ENCODE measurements at places on chromosomes 5 and 9.

DNA sequence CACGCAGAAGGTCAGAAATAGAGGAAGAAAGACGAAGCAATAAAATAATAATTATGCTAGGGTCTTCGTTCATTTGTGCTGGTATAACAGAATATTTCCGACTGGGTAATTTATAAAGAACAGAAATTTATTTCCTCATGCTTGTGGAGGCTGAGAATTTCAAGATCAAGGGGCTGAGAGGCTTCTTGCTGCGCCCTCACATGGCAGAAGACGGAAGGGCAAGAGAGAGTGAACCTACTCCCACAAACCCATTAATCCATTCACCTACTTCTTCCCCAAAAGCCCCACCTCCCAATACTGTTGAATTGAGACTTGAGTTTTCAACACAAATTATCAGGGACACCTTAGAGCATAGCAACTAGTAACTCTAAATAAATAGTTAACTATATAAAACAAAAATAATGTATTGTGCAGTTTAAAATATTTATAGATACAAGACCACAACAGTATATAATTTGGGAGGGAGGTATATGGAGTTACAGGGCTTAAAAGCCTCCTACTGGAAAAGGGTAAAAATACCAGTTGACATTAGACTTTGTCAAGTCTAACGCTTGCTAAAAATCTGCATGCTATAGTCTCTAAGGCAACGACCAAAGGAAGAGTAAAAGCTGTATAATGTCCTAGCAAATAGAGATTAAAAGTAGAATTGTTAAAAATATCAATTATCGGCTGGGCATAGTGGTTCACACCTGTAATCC, 40.3 kb upstream of the NAA35 start:
- H3K27ac ChIP-seq: no peak overlapping the region
- no peaks in the 10 kb centered on the region for H3K36me3 ChIP-seq
- H3K4me1 ChIP-seq: no peaks in the 10 kb centered on the region
- H3K4me3 ChIP-seq: no peak overlapping the region
- no peak for DNase-seq

DNA sequence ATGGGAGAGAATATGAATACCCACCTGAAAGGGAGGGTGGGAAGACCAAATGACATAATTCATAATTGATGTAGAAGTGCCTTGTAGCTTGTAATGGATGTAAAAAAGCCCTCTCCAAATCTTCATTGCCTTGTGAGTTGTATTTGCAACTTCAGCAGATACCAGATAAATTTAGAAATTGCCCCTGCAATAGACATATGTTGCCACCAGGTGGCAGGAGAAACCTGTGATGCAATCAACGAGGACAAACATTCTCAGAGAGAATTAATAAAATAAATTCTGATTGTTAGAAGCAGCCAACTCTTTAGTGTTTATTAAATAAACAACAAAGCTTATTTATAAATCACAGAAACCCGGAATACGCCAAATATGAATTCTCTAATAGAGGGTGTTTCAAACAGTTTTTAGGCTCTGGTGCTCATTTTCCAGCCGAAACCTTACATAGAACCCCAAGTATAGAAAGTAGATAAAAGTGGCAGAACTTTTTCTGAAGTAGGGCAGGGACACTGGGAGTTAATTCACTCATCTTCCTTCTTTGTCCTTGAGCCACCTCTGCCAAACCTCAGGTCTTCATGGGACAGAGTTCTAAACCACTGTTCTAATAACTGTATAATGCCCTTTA, 147.8 kb downstream of the TMEM38B start:
- no peaks in the 10 kb centered on the region for H3K27me3 ChIP-seq
- H3K36me3 ChIP-seq: no peaks in the 10 kb centered on the region
- peak; percentile 22 for DNase-seq
- no peak overlapping the region for H3K4me3 ChIP-seq

- no peaks in the 10 kb centered on the region for H3K27me3 ChIP-seq
- no peak for DNase-seq
- H3K4me1 ChIP-seq: no peaks in the 10 kb centered on the region
- H3K36me3 ChIP-seq: no peaks in the 10 kb centered on the region
- H3K4me3 ChIP-seq: no peak overlapping the region
- peak overlapping the region; percentile 27 for H3K27ac ChIP-seq
These were observed 70.7 kb upstream of the RNF38 start for GRCh38 chr9:36470643-36471290.

DNA sequence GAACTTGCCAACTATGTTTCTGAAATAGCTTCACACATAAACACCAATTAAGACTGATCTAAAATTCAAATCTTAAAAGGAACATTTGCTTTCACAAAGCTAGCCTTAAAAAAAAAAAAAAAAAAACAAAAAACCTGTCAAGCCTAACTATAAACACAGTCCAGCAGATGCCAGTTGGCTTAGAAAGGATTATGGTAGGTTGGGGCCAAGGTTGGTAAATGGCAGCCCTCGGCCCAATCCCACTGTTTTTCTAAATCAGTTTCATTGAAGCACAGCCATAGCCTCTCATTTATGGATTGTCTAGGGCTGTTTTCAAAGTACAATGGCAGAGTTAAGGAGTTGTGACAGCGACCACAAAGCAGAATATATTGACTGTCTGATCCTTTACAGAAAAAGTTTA, 75.7 kb upstream of the FRRS1L start:
- H3K27ac ChIP-seq: no peak overlapping the region
- H3K4me1 ChIP-seq: peaks cover 18% of the 10 kb centered on the region
- no peaks in the 10 kb centered on the region for H3K27me3 ChIP-seq
- no peak for DNase-seq
- H3K36me3 ChIP-seq: no peaks in the 10 kb centered on the region

DNA sequence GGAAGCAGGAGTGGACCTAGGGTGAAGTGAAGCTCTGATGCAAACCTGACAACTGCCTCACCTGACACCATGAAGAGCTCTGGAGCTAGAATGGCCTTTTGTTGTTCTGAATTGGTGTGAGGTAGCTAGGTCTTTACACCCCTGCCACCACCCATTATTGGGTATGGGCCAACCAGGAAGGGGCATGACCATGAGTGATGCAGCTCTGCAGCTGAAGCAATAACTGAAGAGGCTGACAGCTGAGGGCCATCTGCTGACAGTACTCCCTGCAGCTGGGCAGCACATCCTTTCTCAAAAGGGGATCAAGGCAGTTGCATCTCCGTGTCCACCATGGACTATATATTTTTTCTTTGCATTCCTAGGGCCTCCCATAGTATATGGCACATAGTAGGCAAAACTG, 87.0 kb upstream of the TLE1 start:
- H3K27me3 ChIP-seq: no peaks in the 10 kb centered on the region
- H3K36me3 ChIP-seq: no peaks in the 10 kb centered on the region
- no peak overlapping the region for H3K4me3 ChIP-seq
- DNase-seq: no peak
- no peaks in the 10 kb centered on the region for H3K4me1 ChIP-seq

DNA sequence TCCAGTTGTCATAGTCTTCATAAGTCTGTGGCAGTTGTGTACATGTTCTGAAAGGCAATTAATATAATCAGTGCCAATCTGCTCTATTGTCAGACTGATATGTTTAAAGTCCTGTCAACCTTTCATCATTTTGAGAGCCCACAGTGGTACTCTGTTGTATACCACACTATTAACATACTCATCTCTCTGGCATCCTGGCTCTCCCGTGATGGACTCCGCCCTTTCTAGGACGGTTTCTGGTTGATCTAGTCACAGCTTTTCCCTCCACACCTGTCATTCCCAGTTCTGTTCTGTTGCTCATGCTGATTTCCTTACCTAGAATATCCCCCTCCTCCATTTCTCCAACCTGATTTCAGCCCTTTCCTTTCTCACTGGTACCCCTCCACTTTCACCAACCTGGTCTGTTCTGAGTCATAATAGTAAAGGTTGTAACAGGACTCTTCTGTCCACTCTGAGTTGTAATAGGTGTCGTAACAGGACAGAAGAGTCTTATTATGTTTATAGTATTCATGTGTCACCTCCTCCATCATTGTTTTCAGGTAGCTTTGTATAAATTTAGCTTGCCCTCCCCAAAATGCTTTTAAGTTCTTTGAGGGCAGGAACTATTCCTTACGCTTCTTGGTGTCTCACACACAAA, 4.1 kb downstream of the PTCD2 start:
- no peaks in the 10 kb centered on the region for H3K27me3 ChIP-seq
- no peaks in the 10 kb centered on the region for H3K36me3 ChIP-seq
- no peak overlapping the region for H3K4me3 ChIP-seq
- DNase-seq: no peak

- H3K27me3 ChIP-seq: no peaks in the 10 kb centered on the region
- H3K36me3 ChIP-seq: no peaks in the 10 kb centered on the region
- no peak for DNase-seq
These were observed 71.5 kb upstream of the HSPA9 start for GRCh38 chr5:138646671-138647070.

DNA sequence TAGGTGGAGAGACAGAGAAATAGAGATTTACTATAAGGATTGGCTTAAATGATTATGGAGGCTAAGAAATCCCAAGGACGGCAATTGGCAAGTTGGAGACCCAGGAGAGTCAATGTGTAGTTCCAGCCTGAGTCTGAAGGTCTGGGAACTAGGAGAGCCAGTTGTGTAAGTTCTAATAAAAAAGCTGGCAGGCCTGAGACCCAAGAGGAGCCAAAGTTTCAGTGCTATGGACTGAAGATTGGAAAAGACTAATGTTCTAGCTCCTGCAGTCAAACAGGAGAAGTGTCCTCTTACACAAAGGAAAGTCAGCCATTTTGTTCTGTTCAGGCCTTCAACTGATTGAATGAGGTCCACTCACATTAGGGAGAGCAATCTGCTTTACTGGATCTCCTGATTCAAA, 50.0 kb downstream of the NMUR2 start:
- no peak overlapping the region for H3K27ac ChIP-seq
- no peaks in the 10 kb centered on the region for H3K4me1 ChIP-seq
- DNase-seq: no peak
- no peaks in the 10 kb centered on the region for H3K27me3 ChIP-seq
- no peaks in the 10 kb centered on the region for H3K36me3 ChIP-seq

DNA sequence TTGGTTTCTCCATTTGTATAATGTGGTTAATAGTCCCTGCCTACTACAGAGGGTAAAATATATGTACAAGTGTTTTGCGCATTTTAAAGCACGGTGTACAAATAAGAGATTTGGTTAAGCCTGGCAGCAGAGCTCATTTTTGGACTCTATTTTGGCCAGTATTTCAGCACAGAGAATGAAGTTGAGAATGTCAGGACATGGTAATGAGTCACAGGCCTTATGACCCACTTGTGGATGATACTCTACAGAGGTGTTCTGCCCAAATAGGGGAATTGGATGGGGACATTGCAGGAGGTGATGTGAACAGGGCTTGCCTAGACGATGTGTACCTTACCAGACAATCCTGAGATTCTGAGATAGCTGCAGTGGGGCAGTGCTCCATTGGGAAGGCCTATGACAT, 50.6 kb downstream of the MELK start:
- no peak overlapping the region for H3K4me3 ChIP-seq
- H3K36me3 ChIP-seq: no peaks in the 10 kb centered on the region

DNA sequence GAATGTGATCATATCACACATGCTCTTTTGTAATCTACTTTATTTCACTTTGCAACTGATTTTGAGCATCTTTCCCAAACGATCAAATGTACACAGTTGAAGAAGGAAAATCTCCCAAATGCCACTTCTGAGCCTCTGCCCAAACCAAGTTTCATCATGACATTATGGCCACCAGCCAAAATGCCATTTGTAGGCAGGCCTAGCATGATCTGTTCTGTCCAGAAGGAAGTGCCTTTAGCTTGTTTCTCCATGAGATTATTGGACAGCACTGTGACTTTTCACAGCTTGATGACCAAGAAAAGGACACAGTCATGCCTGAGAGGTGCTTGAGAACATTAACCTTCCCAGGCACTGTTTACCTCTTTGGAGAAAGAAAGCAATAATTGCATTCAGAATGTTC, 73.2 kb upstream of the PIP5K1B start:
- no peaks in the 10 kb centered on the region for H3K36me3 ChIP-seq
- H3K4me3 ChIP-seq: no peak overlapping the region
- no peak for DNase-seq
- H3K27me3 ChIP-seq: no peaks in the 10 kb centered on the region
- no peaks in the 10 kb centered on the region for H3K4me1 ChIP-seq

GRCh38 chr5:14569948-14570691, 11.5 kb upstream of the OTULINL start:
- peaks cover 5% of the 10 kb centered on the region for H3K4me1 ChIP-seq
- H3K27ac ChIP-seq: no peak overlapping the region
- no peaks in the 10 kb centered on the region for H3K36me3 ChIP-seq
